ENCODE measurements at places on chromosomes 6 and 20.

- no peak for DNase-seq
Measured at GRCh38 chr6:68695838-68696237, 60.8 kb downstream of the ADGRB3 start.

- peak; percentile 81 for DNase-seq
Measured at GRCh38 chr20:10060226-10060625, 25.4 kb downstream of the ANKEF1 start.

- DNase-seq = no peak
Measured at GRCh38 chr6:44309631-44310030, 3.5 kb downstream of the AARS2 start.

DNA sequence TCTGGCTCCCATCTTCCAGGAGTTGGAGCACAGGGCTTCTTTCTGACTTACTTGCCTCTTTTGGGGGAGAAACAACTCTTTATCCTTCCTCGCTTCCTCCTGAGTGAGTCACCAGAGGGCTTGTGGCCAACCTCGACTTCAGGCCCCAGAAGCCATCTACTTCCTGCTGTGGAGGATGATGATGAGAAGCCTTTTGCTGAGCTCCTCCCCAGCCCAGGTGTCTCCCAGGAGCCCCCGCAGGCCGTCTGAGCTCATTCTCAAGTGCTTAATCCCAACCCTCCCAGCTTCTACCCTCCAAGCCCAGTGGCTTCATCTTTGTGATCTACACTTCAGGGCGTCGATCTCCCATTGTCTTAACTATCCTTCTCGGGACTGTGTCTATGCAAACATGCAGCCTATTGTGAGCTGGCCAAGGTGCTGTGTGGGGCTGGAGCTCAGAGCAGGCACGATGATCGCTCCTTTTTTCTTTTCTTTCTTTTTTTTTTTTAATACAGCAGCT is 27.9 kb downstream of the SDCBP2 start:
- no peak for DNase-seq

DNA sequence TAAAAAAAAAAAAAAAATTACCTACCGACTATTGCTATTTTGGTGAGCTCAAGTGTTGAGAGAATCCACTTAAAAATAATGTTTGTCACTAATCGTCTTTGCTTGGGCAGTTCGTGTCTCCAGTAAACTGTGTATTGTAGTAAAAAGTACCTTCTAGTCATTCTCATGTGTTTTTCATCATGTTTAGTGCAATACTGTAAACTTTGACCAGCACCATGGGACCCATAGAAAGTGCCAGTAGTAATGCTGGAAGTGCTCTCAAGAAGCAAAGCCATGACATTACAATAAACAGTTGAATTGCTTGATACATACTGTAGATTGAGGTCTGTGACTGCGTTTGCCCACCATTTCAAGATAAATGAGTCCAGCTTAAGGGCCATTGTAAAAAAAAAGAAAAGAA is 395.2 kb downstream of the BCKDHB start:
- no peak for DNase-seq

All from foreskin melanocyte (primary cell).